ENCODE measurements at places on chromosomes 1 and 21. TPM values are rescaled to one million over a fixed set of nuclear protein-coding genes. Genes with fewer than 3 reads are reported as not detected.

CREG1 gene
- 47.8 TPM for total RNA-seq

AGBL4 gene
- not detected for total RNA-seq

F5 gene
- 2.5 TPM for total RNA-seq

EDN2 gene
- total RNA-seq: 2.0 TPM

TMOD4 gene
- 1.0 TPM for total RNA-seq

NBPF9 gene
- 17.6 TPM for total RNA-seq

GRCh38 chr21:29236201-29236600, 62.5 kb upstream of the BACH1 start:
- DNase-seq: no peak

GRCh38 chr1:167808104-167808503, 86.3 kb downstream of the MPZL1 start:
- no peak for DNase-seq

- peak; percentile 48 for DNase-seq
Measured at GRCh38 chr1:20211511-20211931, 25.2 kb upstream of the PLA2G2C start.

- DNase-seq: no peak
Measured at GRCh38 chr1:61388566-61388965, 306.2 kb downstream of the NFIA start.

DNA sequence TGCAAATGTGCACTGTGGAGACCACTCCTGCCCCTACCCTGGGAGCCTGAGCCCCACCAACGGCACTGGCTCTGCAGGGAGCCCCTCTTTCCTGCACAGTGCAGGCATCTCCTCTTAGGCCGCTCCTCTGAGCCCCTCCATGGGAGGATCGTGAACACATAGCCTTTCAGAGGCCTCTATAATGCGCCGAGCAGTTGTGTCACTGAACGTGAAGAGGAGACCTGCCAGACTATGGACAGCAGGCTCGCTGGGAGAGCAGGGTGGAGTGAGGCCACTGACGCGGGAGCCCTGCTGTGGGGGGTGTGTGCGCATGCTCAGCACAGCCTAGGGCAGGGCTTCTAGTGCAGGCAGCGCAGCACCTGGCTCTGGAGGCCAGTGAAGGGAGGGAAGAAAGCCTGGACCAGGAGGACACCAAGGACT, 151.3 kb upstream of the COL6A1 start:
- DNase-seq: peak; percentile 46

DNA sequence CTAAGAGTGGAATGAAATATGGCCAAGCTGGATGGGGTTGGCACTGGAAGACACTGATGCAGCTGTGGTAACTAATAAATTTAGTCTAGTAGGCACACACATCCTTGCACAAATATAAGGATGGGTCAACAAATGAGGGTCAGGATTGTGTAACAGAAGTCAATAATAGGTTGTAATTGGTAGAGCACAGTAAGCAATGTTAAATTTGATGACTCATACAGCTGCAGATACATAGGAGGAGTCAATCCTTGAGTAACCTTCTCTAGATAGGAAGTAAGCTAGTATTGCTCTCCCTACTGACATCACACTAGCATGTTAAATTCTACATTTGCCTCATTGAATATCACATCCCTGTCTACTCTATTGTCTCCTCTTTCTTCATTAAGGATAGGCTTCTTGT, 332.1 kb downstream of the PTPRC start:
- DNase-seq: no peak

- peak; percentile 97 for DNase-seq
Measured at GRCh38 chr1:230308039-230308438, 118.1 kb downstream of the PGBD5 start.

- DNase-seq: no peak
Measured at GRCh38 chr1:204499511-204500468, 5.2 kb upstream of the PIK3C2B start.

DNA sequence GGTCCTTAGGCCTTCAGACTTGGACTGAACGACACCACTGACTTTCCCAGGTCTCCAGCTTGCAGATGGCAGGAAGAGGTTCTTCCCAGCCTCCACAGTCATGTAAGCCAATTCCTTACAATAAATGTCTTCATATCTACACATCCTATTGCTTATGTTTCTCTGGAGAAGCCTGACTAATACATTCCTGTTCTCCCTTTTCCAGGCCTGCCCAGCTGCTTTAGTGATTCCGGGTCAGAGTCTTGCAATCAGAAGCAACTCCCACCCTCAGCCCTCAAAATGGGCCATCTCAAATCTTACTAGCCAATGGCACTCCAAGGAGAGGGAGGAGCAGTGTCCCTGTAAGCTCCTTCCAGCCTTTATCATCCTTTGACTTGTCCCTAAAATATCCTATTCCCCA, 16.4 kb upstream of the CPT2 start:
- DNase-seq: no peak

GRCh38 chr21:24861471-24861870, 745.8 kb downstream of the MRPL39 start:
- DNase-seq: no peak
